Stimulated activated memory B cell treated with anti-CD40 and anti-IgM and Interleukin-4, amounts not matched to agents 10 μg/mL and 1 μg/mL and 100 μg/mL, for 72 hours (primary cell): ENCODE measurements at places on chromosomes 11 and 22.

GRCh38 chr22:23213022-23213555 lies 32.8 kb downstream of the BCR start:
- ATAC-seq, result no peak

DNA sequence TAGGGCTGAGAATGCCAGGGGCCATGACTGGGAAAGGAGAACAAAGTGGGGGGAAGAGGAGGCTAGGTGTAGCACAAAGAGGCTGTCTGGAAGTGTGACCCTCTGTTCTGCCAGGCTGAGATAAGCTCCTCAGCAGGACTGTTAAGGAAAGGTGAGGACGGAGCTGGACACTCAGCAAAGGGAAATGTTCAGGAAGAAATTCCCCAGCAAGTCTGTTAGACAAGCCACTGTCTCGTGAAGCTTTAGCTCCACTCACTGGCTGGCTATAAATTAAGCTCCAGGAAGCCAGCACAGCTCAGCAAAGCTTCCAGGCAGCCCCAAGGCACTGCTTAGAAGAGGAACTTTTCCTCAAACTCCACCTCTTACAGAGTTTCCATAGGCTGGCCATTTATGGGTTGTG lies 181.2 kb upstream of the API5 start:
- peak; percentile 25 for ATAC-seq

GRCh38 chr22:22073769-22074561 lies 91.4 kb upstream of the TOP3B start:
- no peak for ATAC-seq

- ATAC-seq, result no peak
Observed at GRCh38 chr22:23404689-23405365, 175.3 kb downstream of the IGLL1 start.

GRCh38 chr11:72202571-72202970 lies 10.6 kb downstream of the FOLR1 start:
- no peak for ATAC-seq

- ATAC-seq, result no peak
Observed at GRCh38 chr11:132237781-132238180, 867.4 kb downstream of the NTM start.

- ATAC-seq, result no peak
Observed at GRCh38 chr11:134355136-134355535, 23.3 kb downstream of the GLB1L2 start.

- no peak for ATAC-seq
Observed at GRCh38 chr11:30312243-30312642, 10.7 kb upstream of the ARL14EP start.

DNA sequence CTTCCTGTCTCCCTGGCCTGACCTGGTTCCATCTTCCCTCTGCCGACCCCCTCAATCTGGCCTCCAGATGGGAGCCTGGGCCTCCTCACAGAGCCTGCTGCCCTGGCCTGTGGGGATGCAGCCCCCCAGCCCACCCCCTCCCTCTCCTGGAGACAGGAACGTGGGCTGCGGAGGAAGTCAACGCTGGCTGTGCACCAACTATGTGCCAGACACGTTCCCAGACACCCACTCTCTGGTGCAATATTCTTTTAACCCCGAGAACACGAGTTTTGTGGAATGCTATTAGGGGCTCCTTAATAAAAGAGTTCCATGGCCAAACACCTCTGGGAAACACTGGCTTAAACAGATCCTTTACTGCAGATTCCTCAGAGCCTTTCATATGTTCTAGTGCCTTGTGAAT lies 15.9 kb downstream of the WNT11 start:
- ATAC-seq, result no peak

- no peak for ATAC-seq
Observed at GRCh38 chr22:27474112-27474571, 327.4 kb downstream of the MN1 start.

GRCh38 chr11:67401495-67402191 lies at the start of gene PPP1CA:
TSS of gene PPP1CA (minus strand) at chr11:67401858. CDS start at chr11:67401782, 76 bp downstream.
- peak; percentile 87 for ATAC-seq

DNA sequence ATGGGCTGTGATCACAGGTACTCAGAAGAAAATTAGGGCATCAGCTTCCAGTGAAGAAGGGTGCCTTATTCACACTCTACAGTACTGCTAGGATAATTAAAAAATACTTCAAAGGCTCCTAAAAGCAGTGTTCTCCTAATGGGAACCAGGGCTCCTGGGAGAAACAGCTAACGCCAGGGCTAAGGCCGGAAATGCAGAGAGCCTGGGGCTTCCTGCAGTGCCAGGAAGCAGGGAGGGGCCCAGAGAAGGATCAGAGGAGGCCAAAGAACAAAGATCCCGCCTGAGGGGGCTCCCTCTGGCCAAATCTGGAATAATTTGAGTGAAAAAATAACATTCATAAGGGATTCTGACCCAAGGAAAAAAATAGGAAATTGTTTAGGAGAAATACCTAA lies 27.5 kb downstream of the TOLLIP start:
- no peak for ATAC-seq

DNA sequence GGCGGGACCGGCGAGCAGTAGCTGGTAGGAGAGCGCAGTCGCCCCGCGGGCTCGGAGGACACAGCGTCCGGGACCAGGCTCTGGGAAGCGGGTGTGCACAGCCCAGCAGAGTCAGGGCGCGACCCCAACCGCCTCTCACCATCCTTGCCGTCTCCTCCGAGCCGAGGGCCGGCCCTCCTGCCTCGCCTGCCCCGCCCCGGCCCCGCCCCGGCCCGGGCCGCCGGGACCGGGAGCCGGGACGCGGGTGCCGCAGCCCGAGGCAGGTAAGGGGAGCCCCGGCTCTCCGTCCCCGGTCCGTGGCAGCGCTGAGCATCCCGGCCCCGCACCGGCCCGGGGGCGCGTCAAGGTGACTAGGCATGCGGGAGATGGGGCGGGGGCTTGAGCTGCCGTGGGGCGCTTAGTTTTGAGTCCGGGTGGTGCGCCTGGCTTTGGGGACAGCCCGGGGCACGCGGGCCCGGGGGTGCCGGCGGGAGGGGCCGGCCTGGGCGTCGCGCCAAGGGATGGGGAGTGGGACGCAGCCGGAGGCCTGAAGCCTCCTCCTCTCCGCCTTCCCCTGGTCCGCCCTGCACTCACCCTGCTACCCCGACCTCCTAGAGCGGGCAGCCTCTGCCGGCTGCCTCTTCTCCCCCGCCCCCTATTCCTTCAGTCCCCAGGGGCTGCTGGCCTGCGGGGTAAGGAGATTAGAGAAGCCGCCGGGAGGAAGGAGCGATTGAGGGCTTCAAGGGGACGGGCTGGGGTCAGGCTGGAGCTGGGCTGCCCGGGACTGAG lies at the start of gene ABCG4:
Gene ABCG4, plus strand, starts transcription at position 35 of the 768 bp plus-strand sequence. CDS start 914 bp downstream, outside the sequence.
- peak; percentile 56 for ATAC-seq

- ATAC-seq, result no peak
Observed at GRCh38 chr11:1460396-1460985, 26.1 kb downstream of the MOB2 start.

DNA sequence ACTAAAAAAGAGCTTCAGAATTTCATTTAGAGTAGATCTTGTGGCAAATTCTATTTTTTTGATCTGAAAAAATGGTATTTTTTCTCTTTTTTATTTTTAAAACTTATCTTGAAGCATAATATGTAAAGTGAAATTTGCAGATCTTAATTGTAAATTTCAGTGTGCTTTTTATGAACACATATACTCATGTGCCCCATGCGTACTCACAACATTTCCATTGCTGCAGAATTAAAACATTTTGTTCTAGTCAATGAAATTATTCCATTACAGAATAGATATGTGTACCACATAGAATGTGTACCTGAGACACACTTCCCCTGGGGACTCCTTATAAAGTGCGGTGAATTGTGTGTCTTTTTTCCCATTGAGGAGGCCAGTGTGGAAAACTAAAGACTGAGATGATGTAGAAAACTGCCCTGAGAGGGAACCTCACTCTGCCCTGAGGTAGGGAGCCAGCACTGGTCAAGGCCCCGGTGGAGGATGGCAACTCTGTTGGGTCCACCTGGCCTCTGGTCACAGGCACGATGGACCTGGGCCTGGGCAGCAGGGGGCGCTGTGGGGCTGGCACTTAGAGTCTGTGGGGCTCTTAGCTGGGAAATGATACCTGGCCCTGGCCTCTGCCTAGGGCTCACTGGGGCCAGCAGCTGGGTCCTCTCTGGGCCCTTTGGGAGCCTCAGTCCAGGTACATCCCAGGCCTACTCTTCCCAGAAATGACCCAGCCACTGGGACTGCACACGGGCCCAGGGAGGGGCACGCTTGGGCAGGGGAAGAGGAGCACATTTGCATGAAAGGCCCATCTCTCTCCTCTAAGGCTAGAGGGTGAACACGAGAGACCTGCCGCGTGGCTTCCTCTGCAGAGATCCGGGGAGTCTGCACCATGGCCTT lies 77.9 kb upstream of the TOP3B start:
- peak; percentile 82 for ATAC-seq

DNA sequence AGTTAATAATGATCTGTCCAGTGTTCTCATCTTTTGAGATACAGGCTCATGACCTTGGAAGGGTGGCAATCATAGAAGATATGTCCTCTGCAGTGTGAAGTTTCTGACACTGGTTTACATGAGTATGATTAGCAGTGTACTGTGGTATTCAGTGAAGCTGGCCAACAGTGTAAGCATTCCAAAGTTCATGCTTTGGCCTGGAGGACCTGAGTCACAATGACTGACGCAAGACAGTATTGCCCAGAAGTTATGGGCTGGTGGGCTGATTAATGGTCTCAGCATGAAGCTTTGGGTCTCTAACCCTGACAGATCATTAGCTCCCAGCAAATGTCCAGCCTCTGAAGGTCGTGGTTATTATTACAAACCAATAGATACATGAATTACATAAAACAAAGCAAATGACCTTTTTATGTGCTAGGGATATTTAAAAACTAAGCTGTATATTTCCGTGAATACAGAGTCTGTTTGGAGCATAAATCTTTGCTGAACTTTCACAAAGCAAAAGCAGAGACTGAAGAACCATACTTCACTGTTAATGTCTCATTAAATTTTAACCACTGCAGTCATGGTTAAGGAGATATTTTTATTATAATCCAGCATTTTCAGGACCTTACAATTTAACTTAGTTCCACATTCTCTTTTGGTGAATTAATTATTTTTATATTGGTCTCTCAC lies 28.3 kb upstream of the USP47 start:
- no peak for ATAC-seq

- no peak for ATAC-seq
Observed at GRCh38 chr11:41714101-41714500, 254.6 kb upstream of the LRRC4C start.

- peak; percentile 69 for ATAC-seq
Observed at GRCh38 chr11:33687733-33688479, 12.7 kb downstream of the C11orf91 start.

DNA sequence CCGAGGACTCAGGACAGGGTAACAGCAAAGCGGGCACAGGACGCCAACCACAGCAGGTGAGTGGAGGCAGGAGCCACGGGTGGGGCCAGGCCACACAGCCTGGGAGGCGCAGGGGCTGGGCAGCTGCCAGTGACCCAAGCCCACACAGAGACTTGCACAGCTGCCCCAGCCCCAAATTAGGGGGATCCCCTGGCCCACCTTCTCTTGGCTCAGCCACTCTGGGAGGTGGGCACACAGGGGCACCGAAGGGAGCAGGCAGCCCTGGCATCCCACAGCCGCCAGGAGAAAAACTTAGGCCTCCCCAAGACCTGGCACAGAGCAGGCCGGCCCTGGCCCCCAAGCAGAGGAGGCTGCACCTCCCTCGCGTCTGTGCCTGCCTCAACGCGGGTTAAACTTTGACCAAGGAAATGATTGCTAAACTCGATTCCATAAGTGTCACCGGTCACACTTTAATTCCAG lies at the start of gene SLC22A12:
Gene SLC22A12, plus strand, starts transcription at position 458 of the 459 bp plus-strand sequence. CDS start 337 bp downstream, outside the sequence.
- ATAC-seq, result no peak

GRCh38 chr11:128379587-128380580 lies 207.5 kb downstream of the ETS1 start:
- no peak for ATAC-seq

GRCh38 chr11:44266056-44266780 lies 43.7 kb downstream of the ALX4 start:
- no peak for ATAC-seq

GRCh38 chr11:14644226-14645014 lies 816 bp downstream of the PDE3B start:
- ATAC-seq, result peak; percentile 78

DNA sequence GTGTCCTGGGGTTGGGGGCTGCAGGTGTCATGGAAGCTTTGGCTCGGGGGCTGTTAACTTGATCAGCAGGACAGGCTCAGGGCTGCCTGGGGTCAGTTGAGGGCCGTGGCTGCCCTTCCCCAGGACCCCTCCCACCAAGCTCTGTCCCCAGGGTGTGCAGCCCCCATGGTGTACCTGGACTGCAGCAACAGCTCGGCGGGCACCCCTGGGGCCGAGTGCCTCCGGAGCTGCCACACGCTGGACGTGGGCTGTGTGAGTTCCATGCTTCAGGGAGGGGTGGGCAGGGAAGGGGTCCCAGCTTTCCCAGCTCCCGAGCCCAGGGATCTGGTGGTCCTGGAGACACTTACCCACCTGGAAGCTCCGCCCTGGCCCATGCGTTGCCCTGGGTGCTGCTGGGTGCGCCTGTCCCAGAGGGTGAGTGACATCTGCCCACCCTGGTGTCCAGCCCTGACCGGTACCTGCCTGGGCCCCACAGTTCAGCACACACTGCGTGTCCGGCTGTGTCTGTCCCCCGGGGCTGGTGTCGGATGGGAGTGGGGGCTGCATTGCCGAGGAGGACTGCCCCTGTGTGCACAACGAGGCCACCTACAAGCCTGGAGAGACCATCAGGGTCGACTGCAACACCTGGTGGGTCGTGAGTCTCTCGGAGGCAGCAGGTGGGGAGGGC lies 11.3 kb downstream of the MUC5B start:
- no peak for ATAC-seq

DNA sequence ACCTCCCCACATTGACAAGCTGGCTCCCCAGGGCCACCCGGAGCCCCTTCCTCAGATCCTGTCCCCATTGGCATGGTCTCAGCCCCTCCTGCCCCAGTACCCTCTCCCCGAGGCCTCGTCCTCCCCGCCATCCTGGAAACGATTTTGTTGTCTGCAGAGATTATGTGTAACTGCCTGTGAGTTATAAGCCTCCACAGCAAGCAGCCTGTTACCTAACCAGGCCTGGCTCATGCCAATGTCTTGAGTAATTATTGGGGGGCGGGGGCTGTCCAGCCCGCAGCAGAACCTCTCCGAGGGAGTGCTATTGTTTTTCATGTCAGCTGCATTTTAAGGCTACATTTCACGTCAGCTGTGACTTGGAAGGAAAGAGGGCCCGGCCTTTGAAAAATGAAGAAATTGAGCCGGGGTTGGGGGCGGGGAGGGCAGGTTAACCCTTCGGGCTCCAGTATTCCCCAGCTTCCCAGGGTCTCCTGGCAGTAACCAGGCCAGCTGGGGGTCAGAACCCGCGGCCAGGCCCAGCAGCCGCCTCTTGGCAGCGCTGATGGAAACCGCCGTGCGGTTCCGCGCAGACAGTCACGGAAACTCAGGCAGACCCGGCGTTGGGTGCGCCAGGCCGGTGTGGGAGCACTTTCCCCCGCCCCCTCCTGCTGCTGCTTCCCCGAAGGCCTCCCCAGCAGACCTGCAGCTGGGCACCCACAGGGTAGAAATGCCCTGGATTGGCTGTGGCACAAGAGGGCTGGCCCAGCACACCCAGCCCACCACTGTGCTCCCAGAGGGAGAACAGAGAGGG lies 59.5 kb downstream of the CDKN1C start:
- no peak for ATAC-seq

- no peak for ATAC-seq
Observed at GRCh38 chr11:6601041-6601461, 2.4 kb downstream of the RRP8 start.
